ENCODE measurements at places on chromosomes 16 and 17. TPM values are rescaled to one million over a fixed set of nuclear protein-coding genes. Genes with fewer than 3 reads are reported as not detected.

KRTAP17-1 gene
- not detected for total RNA-seq

TMEM92 gene
- total RNA-seq: not detected

TLCD3A gene
- 5.6 TPM for total RNA-seq

CLEC18A gene
- 1.0 TPM for total RNA-seq

KRTAP1-5 gene
- total RNA-seq: not detected

SPNS2 gene
- 0.29 TPM for total RNA-seq

MAP3K3 gene
- total RNA-seq: 40.3 TPM

SKAP1 gene
- 123 TPM for total RNA-seq

KRT25 gene
- not detected for total RNA-seq

DNAH2 gene
- not detected for total RNA-seq

ZNF385C gene
- not detected for total RNA-seq

Data from activated CD4-positive, alpha-beta T cell treated with anti-CD3 and anti-CD28 coated beads, Interleukin-2, amount 10 ng/mL, durations not matched to agents 7 days and 5 days (primary cell).